ENCODE measurements at places on chromosomes 5 and 9.

DNA sequence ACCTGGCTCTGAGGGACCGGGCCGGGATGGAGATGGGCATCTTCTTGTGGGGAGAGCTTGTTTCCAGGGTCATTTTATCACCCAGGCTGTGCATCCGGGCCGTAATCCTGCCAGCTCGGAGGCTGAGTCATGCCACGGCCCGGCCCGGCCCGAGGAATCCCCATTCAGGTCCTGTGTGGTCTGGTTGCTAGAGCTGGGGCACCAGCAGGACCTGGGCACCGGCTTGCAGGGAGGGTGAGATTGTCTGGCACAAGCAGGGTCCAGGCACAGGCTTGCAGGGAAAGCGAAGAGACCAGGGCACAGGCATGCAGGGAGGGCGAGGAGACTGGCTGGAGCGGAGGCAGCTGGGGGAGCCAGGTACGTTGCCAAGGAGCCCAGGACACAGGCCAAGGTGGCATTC is 106.8 kb downstream of the RXRA start:
- DNase-seq: no peak

GRCh38 chr9:93300175-93300572 is 116.2 kb downstream of the WNK2 start:
- no peak for DNase-seq

DNA sequence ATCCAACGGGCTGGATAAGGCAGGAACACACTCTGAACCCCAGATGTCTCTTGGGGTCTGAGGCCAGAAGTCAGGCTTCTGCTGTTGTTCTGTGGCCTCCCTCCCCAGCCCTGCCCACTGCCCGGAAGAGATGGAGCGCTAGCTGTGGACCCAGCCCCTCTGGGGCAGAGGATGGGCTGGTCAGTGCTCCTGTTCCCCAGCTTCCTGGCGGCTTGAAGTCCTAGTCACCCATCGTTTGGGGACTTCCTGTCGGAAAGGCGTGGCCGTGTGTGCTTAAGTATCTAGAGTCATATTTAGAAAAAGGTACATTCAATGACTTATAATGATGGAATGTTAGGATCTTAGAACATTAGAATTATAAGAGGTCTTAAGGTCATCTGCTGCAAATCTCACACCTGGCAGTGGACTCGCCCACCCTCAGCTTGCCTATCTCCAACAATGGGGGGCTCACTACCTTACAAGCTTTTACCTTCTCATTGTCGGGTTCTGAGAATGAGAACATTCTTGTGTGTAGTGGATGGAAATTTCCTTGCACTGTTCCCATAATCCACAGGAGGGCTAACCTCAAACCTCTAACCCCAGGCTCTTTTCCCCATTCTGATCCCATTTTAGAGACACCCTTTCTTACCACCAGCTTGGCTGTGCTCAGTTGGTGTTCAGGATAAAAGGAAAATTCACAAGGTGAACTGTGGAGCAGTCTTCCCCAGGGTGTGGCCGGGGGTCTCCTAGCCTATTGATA is 13.4 kb upstream of the AIF1L start:
- DNase-seq: no peak

GRCh38 chr9:125795970-125796596 is 48.9 kb downstream of the PBX3 start:
- no peak for DNase-seq

- DNase-seq: no peak
These were observed 214.4 kb upstream of the MVB12B start for GRCh38 chr9:126112135-126112720.

DNA sequence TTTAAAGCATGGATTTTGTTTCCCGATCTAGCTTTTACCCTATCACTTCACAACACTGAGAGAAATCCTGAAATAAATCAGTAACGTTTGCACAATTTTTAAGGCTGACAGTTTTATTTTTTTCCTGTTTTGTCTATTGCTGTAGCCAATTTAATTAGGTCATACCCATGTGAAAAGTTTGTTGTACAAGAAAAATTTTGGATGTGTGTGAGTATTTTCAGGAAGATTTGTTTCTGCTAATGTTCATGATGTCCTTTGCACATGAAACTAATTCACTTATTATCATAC is 237.8 kb downstream of the ARRDC3 start:
- DNase-seq: no peak

DNA sequence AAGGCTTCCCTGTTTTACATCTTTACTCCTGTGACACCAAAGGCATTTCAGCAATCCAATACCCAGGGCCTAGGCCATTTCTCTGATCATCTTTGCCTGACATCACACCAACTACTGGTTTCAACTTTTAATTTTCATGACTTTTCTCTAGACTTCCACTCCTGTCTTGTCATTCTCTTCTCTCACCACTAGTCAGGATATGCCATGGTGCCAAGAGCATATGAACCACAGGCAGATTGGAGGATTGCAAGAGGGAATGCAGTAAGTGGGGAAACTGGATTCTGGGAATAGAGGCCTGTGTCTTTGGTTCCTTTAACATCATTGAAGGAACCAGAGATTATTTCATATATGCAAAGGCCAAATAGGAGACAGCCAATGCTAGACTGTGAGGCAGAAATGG is 69.3 kb downstream of the ANKRD31 start:
- DNase-seq: no peak

All from AG04449 (cell line).